Stimulated activated CD8-positive, alpha-beta memory T cell treated with anti-CD3 and anti-CD28 coated beads, Interleukin-15, amount 100 ng/mL, for 1 hour (primary cell): ENCODE measurements at places on chromosomes 13 and 19.

- no peak for DNase-seq
Observed at GRCh38 chr13:111947026-111947810, 119.7 kb upstream of the SOX1 start.

DNA sequence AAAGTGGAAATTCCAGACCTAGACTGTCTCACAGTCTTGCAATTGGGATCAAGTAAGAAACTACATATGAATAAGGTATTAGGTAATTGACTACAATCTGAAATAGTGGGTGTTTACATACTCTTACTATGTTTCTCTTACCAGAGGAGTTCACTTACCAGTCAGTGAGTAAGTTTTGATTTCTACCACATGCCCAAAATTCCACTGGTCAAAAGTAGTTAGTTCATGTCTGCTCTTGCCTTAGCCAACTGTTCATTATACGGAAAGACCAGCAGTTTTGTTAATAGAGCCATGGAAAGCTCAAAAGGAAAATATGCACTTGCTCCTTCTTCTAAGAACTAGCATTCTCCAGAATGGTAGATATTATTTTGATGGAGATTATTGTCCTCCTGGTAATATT is 490.8 kb downstream of the RFC3 start:
- DNase-seq: no peak

DNA sequence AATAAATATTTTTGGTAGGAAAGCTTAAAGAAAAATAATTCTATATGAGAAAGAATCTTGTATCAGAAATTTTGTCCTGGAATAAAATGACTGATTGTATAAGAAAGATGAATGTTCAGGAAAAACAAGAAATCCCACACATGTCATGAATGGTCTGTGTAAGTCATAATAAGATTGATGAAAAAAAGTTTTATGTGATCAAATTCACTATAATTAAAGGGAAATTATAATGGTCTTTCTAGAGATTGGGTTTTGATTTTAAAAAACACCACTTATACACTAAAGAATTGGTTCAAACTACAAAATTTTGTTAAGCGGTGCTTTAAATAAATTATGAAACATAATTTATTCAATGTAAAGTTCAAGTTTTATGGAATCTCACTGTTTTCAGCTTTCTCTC is 7.2 kb upstream of the ZNF841 start:
- DNase-seq: no peak

DNA sequence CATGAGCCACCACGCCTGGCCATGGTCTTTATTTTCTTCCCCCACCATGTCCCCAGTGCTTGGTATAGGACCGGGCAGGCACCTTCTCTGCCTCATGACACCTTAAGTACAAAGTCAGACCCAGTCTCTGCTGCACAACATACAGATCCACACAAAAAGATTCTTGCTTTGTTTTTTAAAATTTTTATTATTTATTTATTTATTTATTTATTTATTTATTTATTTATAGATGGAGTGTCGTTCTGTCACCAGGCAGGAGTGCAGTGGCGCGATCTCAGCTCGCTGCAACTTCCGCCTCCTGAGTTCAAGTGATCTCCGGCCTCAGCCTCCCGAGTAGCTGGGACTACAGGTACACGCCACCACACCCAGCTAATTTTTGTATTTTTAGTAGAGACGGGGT is 2.5 kb upstream of the NFIX start:
- DNase-seq: no peak

GRCh38 chr13:90272356-90272755 is 1075.1 kb upstream of the MIR17HG start:
- DNase-seq: no peak

- no peak for DNase-seq
Observed at GRCh38 chr13:35930665-35931631, 200.2 kb downstream of the DCLK1 start.

GRCh38 chr19:47598407-47599349 is 10.3 kb upstream of the BICRA start:
- DNase-seq: no peak

GRCh38 chr19:15841875-15842569 is 26.6 kb upstream of the OR10H1 start:
- DNase-seq: no peak

GRCh38 chr13:43546816-43547215 is 240.0 kb downstream of the ENOX1 start:
- no peak for DNase-seq
